ENCODE measurements at places on chromosomes 1 and 21. TPM values are rescaled to one million over a fixed set of nuclear protein-coding genes. Genes with fewer than 3 reads are reported as not detected.
A peak's percentile ranks its signal among the peaks of the same experiment; 100 is the strongest.

DNA sequence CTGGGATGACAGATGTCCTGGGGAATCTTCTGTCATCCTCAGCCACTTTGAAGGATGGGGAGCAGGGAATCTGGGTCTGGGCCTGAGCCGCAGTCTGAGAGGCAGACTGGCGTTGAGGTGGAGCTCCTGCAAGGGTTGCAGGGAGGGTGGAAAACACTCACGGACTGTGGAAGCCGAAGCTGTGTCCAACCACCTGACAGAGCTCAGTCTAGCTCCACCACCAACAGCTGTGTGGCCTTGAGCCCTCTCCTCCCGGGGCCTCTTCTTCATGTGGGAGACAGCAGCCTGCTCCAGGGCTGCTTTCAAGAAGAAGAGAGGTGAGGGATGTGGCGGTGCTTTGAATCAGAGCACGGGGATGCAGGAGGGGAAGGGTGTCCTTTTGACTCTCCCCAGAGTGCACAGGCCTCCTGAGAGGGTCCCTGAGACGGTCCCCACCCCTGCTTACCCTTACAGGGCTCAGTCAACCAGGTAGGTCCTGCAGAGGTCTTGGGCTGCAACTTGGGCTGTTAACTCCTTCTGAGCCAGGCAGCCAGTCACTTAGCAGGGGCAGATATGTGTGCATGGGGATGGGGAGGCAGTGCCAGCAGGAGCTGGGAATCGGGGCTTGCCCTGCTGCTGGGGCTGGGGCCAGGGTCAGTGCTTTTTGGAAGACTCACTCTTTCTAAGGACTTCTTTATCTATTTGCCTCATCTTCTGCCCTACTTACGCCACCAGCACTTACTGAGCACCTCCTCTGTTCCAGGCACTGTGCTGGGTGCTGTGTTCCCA lies 216.3 kb downstream of the PTPRU start:
- no peak overlapping the region for H3K27ac ChIP-seq
- no peaks in the 10 kb centered on the region for H3K4me1 ChIP-seq
- H3K4me3 ChIP-seq, result no peak overlapping the region
- no peaks in the 10 kb centered on the region for H3K36me3 ChIP-seq
- H3K27me3 ChIP-seq, result no peaks in the 10 kb centered on the region
- no peak for DNase-seq

GRCh38 chr1:114077188-114077587 lies 76.5 kb downstream of the SYT6 start:
- no peak overlapping the region for H3K4me3 ChIP-seq
- H3K4me1 ChIP-seq, result no peaks in the 10 kb centered on the region
- no peak for DNase-seq
- H3K36me3 ChIP-seq, result no peaks in the 10 kb centered on the region

GRCh38 chr1:240827786-240828185 lies 215.8 kb upstream of the GREM2 start:
- H3K36me3 ChIP-seq, result no peaks in the 10 kb centered on the region
- no peaks in the 10 kb centered on the region for H3K4me1 ChIP-seq
- no peak for DNase-seq

DNA sequence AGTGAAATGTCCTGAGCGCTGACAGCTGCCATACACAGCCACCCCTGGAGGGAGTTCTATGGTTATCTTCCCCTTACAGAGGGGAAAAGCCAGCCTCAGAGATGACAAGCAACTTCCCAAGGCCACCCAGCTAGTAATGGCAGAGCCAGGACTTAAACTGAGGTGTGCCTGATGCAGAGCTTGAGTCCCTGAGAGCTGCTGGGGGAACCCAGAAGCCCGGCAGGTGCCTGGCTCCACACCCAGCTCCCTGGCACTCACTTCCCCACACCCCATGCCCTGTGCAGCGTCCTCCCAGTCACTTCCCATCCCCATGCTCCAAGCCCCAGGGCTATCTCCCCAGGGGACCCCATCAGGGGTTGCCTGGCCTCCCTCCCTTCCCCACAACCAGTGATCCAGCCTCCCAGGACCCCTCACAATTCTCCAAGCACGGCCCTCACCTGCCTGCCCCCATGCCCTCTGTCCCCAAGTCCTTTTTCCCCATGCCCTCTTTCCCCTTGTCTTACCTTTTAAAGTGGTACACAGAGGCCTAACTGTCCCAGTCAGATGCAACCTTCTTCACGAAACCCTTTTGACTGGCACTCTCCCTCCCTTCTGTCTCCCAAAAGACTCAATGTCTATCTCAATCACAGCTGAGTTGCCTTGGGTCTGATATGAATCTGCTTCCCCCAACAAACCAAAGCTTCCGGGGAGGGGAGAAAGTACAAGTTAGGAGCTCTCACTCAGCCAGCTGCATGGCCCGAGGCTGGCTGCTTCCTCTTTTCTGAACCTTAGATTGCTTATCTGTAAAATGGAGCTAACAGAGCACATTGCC lies 39.8 kb upstream of the LRP8 start:
- no peak for DNase-seq
- no peaks in the 10 kb centered on the region for H3K4me1 ChIP-seq
- no peak overlapping the region for H3K4me3 ChIP-seq
- H3K27me3 ChIP-seq, result peaks cover 72% of the 10 kb centered on the region

- DNase-seq, result no peak
- H3K4me1 ChIP-seq, result peaks cover 5% of the 10 kb centered on the region
- H3K27me3 ChIP-seq, result peaks cover 20% of the 10 kb centered on the region
- no peak overlapping the region for H3K27ac ChIP-seq
These were observed 5.0 kb upstream of the KIF21B start for GRCh38 chr1:201028461-201028889.

- no peaks in the 10 kb centered on the region for H3K27me3 ChIP-seq
- H3K36me3 ChIP-seq, result no peaks in the 10 kb centered on the region
- H3K4me1 ChIP-seq, result no peaks in the 10 kb centered on the region
- no peak overlapping the region for H3K27ac ChIP-seq
- DNase-seq, result no peak
- no peak overlapping the region for H3K4me3 ChIP-seq
These were observed 18.1 kb upstream of the AK5 start for GRCh38 chr1:77263708-77264107.

GRCh38 chr1:17998889-17999288 lies 108.7 kb upstream of the IGSF21 start:
- H3K4me1 ChIP-seq, result no peaks in the 10 kb centered on the region
- H3K36me3 ChIP-seq, result no peaks in the 10 kb centered on the region
- no peak overlapping the region for H3K4me3 ChIP-seq
- H3K27me3 ChIP-seq, result no peaks in the 10 kb centered on the region
- H3K27ac ChIP-seq, result no peak overlapping the region

DNA sequence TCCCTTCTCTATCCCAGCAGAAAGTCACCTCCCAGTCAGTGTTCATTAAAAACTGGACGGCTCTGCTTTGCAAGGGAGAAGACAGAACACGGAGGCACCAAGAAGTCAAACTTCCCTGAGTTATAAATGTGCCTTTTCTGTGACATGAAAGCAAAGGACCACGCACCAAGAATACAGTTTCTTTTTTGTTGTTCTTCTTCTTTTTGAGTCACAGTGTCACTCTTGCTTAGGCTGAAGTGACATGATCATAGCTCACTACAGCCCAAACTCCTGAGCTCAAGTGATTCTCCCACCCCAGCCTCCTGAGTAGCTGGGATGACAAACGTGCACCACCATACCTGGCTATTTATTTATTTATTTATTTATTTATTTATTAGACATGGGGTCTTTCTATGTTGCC lies 22.7 kb downstream of the GLUL start:
- no peak overlapping the region for H3K4me3 ChIP-seq
- DNase-seq, result no peak
- H3K4me1 ChIP-seq, result no peaks in the 10 kb centered on the region
- no peak overlapping the region for H3K27ac ChIP-seq

GRCh38 chr1:217348960-217349664 lies 281.8 kb downstream of the GPATCH2 start:
- no peaks in the 10 kb centered on the region for H3K4me1 ChIP-seq
- no peak overlapping the region for H3K27ac ChIP-seq
- H3K27me3 ChIP-seq, result no peaks in the 10 kb centered on the region

- H3K4me1 ChIP-seq, result no peaks in the 10 kb centered on the region
- no peak overlapping the region for H3K27ac ChIP-seq
- DNase-seq, result no peak
- H3K4me3 ChIP-seq, result no peak overlapping the region
- H3K27me3 ChIP-seq, result peaks cover 2% of the 10 kb centered on the region
These were observed 570.5 kb downstream of the PTPRU start for GRCh38 chr1:29806646-29807319.

GRCh38 chr1:178267646-178268094 lies 173.8 kb downstream of the RASAL2 start:
- no peak overlapping the region for H3K4me3 ChIP-seq
- DNase-seq, result peak; percentile 40
- H3K36me3 ChIP-seq, result no peaks in the 10 kb centered on the region
- peak overlapping the region; percentile 88 for H3K27ac ChIP-seq
- no peaks in the 10 kb centered on the region for H3K27me3 ChIP-seq

DNA sequence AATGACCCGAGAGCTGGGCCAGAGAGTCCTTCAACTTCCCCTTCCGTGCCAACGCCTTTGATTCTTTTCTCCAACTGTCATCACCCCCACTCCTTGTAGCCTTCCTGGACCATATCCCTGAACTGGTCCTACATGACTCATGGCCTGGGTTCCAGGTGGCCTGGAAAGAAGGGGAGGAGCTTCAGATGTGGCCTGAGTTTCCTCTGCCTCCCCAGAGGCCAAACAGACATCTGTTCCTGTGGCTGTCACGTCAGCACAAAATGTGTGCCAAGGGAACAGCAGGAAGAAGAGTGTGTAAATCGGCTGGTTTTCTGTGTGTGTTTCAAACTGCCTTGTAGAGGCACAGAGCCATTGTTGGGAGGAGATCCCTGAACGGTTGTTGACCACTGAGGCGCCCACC lies 24.9 kb upstream of the KIRREL1 start:
- no peaks in the 10 kb centered on the region for H3K27me3 ChIP-seq
- no peaks in the 10 kb centered on the region for H3K36me3 ChIP-seq
- DNase-seq, result peak; percentile 85
- peak overlapping the region; percentile 46 for H3K27ac ChIP-seq

DNA sequence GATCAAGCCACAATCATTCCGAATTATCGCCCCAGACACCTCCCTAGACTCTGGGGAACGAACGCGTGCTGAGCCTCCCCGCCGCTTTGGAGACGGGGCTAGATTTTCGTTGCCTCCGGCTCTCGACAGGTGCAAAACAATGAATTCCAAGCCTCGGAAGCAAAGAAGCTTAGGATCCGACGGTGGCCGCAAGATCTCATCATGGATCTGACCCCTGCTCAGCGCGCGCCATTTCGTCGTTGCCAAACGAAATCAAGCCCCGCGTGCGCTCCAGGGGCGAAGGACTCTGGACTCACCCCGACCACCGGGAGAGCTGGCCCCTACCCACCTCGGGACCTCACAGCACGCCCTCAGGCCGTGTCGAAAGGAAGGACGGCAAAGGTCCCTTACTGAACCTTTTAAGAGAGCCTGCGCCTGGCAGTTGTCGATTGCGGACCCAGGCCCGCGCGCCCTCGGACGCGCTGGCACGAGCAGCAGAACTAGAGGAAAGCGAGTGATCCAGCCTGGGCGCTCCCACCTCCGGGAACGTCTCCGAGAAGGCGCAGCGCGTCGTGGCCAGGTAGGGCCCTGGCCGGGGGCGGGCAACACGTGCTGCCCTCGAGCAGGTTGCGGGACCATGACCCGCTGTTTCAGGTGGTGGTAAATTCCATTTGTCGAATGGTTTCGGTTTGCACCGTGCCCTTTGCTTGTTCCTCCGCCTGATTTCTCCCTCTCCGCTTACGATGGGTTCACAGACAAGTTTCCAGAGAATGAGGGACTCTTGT lies 1.6 kb upstream of the RUNX3 start:
- H3K4me1 ChIP-seq, result peaks cover 2% of the 10 kb centered on the region
- DNase-seq, result no peak
- H3K36me3 ChIP-seq, result no peaks in the 10 kb centered on the region

- H3K4me3 ChIP-seq, result no peak overlapping the region
- H3K27me3 ChIP-seq, result no peaks in the 10 kb centered on the region
- no peaks in the 10 kb centered on the region for H3K36me3 ChIP-seq
- no peaks in the 10 kb centered on the region for H3K4me1 ChIP-seq
- no peak overlapping the region for H3K27ac ChIP-seq
- DNase-seq, result no peak
These were observed 28.9 kb upstream of the HPDL start for GRCh38 chr1:45297666-45298356.

GRCh38 chr1:6198646-6199297 lies 623 bp downstream of the RPL22 start:
- H3K27ac ChIP-seq, result peak overlapping the region; percentile 75
- peaks cover 13% of the 10 kb centered on the region for H3K36me3 ChIP-seq
- peaks cover 4% of the 10 kb centered on the region for H3K4me1 ChIP-seq

DNA sequence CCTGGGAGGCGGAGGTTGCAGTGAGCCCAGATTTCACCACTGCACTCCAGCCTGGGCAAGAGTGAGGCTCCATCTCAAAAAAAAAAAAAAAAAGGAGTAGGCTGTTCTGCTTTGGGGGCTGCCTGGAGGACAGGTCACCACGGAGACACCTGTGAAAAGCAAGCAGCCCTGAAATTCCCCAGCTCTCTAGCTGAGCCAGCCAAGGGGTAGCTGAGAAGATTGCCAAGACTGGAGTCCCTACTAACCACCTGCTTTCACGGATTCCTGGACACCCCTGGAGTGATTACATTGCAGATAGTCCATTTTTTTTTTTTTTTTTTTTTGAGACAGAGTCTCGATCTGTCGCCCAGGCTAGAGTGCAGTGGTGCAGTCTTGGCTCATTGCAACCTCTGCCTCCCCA lies 12.5 kb downstream of the GPX7 start:
- no peak for DNase-seq
- H3K27me3 ChIP-seq, result peaks cover 20% of the 10 kb centered on the region
- H3K36me3 ChIP-seq, result no peaks in the 10 kb centered on the region
- H3K27ac ChIP-seq, result no peak overlapping the region
- H3K4me3 ChIP-seq, result no peak overlapping the region

DNA sequence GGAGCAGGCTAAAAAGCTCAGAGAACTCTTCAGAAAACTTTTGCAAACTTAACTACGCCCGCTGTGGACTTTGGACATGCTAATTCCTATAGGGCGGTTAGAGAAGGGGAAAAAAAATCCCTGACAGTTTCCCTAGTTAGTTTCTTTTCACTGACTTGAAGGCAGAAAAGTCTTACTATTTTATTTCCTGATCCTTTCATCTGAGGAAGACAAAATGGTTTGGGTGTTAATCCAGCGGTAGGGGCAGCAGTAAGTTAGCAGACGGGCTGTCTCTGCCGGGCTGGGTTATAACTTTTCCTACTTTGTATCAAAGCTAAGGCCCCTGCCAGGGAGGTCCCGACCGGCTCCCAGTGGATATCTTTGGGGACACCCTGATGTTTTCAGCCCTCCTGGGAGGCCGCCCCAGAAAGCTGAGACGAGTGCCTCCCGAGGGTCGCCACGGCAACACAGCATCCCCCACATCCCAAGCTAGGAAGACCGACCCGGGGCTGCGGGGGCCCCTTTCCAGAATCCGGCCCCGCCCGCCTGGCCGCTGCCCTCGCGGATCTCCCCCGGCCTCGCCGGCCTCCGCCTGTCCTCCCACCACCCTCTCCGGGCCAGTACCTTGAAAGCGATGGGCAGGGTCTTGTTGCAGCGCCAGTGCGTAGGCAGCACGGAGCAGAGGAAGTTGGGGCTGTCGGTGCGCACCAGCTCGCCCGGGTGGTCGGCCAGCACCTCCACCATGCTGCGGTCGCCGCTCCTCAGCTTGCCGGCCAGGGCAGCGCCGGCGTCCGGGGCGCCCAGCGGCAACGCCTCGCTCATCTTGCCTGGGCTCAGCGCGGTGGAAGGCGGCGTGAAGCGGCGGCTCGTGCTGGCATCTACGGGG lies 162.6 kb downstream of the RUNX1 start:
- H3K36me3 ChIP-seq, result peaks cover 4% of the 10 kb centered on the region
- H3K27ac ChIP-seq, result peak overlapping the region; percentile 100
- peak overlapping the region; percentile 99 for H3K4me3 ChIP-seq
- no peaks in the 10 kb centered on the region for H3K4me1 ChIP-seq

Gene DFFB
- total RNA-seq, result 7.3 TPM

Gene CYP4A22
- total RNA-seq, result not detected

Gene CFAP107
- not detected for total RNA-seq

Gene CD1B
- not detected for total RNA-seq

Gene SERINC2
- total RNA-seq, result 2.0 TPM

Gene RAB13
- total RNA-seq, result 42.3 TPM

Gene COL11A1
- 10.0 TPM for total RNA-seq
